IMR-90 (cell line): ENCODE measurements at places on chromosomes 7 and 10.

GRCh38 chr10:104664205-104664604 lies 23.1 kb downstream of the SORCS3 start:
- DNase-seq = no peak

GRCh38 chr10:16232441-16232840 lies 204.4 kb upstream of the PTER start:
- DNase-seq = no peak

GRCh38 chr7:45186261-45186813 lies 28.7 kb downstream of the RAMP3 start:
- DNase-seq = no peak

GRCh38 chr7:37000511-37000910 lies 276.2 kb upstream of the AOAH start:
- DNase-seq = no peak

DNA sequence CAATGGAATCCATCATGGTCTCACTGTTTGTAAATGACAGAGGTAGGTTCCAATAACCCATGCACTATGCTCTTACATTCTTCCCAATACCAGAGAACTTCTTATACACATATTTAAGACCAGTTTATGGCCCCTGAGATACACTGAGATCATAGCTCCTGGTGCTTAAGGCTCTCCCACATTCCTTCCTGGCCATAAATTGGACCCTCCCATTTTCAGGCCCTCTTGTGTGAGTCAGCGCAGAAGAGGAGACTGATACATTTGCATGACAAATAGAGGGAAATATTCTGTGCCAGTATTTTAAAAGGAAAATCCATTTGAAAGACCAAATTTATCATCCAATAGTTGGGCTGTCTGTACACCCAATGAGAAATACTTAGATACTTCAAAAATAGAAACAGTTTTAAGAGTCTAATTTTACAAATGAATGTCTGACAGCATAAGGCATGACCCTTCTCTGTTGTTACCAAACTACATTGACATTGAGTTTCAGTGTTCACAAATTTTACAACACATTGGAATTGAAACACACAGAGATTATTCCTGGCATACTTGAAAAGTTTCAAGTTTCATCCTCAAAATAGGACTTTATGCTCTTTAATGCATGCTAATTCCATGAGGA lies 35.3 kb downstream of the SLC16A9 start:
- peak; percentile 18 for DNase-seq

DNA sequence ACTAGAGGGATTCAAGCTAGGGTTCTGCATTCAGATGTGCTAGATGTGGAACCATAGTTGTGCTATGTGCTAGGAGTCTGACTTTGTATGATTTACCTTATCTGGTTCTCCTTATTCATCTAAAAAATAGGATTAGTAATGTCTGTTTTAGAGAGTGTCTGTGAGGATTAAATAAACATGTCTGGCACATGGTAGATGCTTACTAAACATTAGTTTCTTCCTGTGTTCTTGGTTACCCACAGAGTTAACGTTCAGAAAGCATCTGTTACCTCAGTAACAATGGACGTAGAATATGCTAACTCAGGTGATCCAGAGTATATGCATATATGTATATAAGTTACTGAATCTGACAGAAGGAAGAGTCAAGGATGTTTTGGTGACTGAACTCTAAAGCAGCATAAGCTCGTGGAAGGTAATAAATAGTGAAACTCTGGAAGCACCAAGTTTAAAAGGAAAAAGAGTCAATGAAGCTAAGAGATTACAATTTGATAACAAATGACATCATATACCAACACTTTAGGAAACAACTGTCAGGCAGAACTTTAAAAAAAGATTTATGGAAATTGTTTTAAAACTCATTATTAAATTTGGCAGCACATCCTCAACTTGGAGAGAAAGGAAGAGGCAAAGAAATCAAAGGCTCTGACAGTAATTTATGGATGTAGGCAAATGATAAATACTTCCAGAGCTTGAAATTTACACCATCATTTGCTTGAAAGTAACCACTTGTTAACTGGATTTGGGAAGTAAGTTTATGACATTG lies 127.0 kb downstream of the CCNY start:
- DNase-seq = peak; percentile 34

GRCh38 chr7:110759069-110759468 lies 331.9 kb upstream of the LRRN3 start:
- no peak for DNase-seq

DNA sequence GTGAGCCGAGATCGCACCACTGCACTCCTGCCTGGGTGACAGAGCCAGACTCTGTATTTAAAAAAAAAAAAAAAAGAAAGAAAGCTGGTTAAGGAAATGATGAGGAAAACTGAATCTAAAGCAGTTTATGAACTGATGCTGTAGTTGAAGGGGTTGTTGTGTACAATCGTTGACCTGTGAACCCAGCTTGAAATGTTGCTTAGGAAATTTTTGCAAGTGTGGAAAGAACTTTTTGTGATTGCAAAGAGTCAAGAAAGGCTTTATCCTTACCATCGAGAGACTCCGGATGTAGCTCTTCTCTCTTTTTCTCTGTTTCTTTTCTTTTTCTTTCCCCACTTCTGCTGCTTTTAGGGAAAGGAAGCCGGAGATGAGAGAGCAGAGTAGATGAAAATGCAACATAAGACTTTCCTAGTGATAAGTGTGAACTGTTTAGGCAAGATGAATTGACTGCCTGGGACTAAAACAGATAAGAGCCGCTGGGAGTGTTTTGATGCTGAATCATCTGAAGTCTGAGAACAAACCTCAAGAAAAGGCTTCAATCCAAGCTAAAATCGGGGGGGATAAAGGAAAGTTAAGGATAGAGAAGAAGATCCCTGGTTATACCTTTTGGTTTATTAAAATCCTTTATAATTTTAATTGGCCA lies 69.0 kb downstream of the TAF3 start:
- peak; percentile 82 for DNase-seq

- no peak for DNase-seq
Observed at GRCh38 chr10:67788028-67788886, 49.7 kb downstream of the DNAJC12 start.

GRCh38 chr7:80775482-80775881 lies 137.0 kb downstream of the CD36 start:
- no peak for DNase-seq

DNA sequence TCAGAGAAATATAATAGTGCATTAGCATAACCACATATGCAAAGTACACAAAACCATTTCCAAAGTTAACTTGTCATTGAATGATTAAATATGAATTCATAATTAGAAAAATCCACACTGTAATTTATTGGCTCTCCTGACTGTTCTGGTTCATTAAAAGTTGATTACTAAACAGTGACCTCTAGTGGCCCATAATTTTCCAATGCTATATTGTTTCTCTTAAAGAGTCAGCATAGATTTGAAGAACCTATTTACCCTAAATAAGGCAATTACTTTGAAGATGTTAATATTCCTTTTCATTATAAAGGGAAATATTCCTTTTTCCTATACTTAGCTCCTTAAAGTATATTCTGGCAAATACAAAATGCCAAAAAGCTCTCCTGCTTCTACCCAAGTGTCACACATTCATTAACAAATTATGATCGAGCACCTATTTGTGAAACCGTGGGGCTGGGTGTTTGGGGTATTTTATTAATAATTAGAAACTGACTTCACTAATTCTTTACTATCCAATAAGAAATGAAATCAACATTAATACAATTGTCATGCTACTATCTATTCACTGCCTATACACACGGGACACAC lies 86.2 kb downstream of the HIBADH start:
- DNase-seq = peak; percentile 46

GRCh38 chr7:155680864-155681263 lies 36.4 kb downstream of the RBM33 start:
- DNase-seq = no peak

DNA sequence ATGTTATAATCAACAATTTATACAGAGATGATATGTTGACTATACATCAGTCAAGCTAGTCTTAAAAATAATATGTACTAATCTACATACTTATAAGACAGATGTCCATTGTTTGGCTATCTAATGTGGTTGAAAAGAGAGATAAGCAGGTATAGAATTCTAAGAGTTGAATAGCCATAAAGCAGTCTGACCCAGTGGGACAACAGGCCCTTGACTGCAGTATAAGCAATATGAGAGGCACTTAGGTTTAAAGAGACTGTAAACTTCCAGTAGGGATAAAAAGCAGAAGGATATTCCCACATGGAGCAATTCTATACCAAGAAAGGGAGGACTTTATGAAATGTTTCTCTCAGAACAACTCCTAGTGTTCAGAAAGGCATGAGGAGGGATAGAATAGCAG lies 139.3 kb downstream of the ELAPOR2 start:
- no peak for DNase-seq

DNA sequence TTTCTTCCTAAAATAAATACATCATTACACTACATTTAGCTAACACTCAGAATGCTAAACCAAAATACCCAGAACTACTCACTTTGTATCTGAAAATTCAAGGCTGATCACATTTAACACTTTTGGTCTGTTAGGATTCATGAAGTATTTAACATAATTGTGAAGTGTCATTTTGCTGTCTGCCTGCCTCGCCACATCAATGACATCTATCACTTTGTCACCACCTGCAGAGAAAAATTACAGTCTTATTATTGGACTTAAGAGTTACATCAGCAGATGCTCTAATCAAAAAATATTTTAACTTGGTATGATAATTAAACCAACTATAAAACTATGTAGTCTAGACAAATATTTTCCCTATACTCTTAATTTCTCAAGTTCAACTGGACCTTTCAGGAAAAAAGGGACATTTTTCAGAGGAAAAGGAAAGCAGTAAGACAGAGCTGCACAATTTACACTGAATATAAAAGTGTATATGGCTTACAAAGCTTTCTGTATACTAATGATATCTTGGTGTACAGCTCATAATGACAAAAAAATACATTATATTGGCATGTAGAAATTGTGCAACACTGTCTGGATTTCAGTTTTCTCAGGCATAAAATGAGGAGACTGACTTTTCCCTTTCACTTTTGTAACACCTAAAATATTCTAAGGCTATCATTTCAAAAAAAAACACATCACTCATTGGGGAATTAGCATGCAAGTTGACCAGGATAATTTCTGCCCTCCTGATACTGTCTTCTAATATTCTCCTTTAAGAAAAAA lies 49.2 kb downstream of the KDM7A start:
- DNase-seq = no peak

DNA sequence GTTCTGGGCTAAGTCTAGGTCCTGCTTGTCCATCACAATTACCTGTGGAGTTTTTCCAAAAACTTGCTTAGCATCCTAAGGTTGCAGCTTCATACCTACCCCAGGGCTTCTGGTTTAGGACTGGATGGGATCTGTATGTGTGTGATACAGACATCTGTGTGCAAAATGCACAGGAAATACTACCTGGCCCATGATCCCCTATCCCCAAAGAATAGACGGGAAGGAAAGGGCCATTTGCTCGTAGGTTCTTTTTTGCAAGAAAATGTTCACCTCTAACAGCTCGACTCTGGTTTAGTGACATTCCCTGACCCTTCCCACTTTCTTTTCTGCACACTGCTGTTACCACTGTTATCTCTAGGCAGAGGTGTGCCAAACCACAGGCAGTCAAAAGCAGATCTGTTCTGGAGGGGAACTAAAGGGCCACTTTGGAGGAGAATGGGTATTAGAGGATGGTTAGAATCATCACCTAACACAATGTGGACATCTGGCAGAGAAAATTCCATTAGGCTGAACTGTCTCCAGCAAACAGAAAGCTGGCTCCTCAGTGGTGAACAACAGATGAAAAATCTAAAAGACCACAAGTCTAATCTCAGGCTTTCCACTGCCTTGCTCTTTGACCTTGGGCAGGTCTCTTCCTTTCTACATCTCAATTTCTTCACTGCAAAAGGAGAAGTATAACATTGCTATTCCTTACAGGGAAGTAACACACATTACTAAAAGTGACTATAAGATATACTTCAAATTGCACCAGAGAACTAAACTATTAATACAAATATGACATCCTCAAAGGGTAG lies 107.4 kb downstream of the UBE2H start:
- DNase-seq = peak; percentile 82

DNA sequence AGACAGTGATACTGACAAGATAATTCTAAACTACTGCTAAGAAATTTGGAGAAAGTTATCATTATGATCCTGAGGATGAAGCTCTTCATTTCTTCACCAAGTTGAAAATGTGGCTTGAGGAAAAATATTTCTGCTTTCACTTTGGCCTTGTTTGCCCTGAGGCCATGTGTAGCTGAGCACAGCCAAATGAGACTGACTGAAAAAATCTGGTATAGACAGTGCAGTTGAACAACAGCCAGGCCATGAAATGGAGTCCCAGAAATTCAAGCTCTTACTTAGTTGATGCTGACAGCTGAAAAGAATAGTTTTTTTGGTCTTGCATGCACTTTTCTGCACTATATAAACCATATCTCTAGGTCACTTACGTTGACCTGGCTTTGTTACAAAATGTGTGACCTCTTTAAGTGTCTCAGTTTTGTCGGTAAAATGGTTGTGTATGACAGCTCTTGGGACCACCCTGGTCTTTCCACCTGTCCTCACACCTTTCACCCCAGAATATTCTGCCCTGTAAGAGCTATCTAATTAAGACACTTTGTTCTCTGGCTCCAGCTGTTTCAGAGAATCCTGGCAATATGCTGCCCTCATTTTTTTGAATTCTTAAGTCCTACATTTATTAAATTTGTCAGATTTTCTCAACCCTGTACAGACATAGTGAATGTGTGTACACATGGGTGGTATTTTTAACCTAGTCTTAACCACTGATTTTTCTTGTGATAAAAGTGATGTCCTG lies 91.3 kb downstream of the CD36 start:
- DNase-seq = peak; percentile 70

DNA sequence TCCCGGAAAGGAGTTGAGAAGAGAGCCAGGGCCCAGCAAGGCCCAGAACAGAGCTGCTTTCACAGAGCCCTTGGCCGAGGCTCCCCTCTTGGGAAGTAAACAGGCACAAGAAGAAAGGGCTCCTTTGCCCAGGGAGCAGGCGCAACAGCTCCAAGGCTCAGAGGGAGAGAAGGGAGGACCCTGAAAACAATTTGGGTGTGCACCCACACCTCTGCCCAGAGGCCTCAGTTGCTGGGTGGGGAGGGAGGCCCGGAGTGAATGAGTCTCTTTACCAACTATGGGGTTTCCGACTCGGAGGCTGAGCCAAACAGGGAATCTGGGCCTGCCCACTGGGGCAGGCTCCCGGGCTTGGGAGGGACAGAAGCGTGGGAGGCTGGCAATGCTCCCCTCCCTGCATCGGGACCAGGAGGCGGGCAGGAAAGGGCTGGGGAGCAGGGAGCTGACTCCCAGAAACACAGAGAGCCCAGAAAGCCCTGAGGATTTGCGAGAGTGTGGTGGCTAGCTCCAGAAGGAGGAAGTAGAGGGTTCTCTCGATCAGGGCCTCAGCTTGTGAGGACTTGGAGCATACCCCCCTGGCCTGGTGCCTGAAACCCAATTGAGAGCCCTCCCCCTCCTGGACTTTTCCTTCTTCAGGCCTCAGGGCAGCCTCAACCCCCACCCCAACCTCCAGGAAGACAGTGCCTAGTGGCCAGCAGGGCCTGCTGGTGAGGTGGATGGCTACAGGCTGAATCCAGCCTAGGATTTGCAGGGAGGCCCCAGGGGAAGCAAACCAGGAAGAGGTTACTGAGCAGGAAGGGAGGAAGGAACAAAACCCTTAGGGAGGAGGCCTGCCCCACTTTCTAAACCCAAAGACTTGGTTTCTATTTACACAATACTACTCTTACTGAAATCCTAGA lies 6.2 kb downstream of the C10orf105 start:
- peak; percentile 80 for DNase-seq
